Epithelial cell of proximal tubule (primary cell): ENCODE measurements at places on chromosomes 3 and 15. TPM values are rescaled to one million over a fixed set of nuclear protein-coding genes. Genes with fewer than 3 reads are reported as not detected.

DNA sequence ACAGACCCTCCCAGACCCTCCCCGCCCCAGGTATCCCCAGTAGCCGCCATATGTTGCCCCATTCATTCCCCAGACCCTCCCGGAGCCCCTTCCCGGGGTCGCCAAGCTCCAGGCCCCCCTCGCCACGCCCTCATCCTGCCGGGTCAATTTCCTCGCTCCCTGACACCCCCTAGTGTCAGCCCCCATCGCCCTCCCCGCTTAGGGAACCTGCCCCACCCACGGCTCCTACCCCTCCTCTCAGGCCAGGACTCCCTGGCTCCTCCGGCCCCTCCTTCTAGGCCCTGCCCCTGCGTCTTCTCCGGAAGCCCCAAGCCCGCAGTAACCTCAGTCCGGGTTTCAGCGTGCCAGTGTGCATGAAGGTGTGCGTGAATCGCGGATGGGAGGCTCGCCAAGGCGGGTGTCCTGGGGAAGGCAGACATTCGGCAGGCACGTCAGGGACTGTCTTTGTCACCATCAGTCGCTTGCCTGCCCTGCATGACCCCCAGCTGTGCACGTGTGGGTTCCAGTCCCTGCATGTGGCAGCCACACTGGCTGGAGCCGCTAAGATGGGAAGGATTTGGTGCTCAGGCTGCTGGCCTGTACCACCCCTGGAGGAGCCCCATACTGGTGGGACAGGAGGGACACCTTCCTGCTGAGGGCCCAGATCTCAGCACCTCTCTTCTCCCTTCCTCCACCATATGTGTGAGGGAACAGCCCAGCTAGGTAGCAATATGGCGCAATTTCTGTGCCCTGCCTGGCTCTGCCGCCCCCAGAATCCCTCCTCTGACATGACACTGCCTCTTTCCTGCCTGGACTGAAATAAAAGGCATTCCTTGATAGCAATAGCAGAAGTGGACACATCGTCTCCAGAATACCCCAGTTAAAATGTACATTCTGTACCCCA lies 693 bp downstream of the DISP2 start:
- no peak for DNase-seq

- DNase-seq: no peak
Observed at GRCh38 chr3:172018364-172018763, 21.0 kb upstream of the FNDC3B start.

DNA sequence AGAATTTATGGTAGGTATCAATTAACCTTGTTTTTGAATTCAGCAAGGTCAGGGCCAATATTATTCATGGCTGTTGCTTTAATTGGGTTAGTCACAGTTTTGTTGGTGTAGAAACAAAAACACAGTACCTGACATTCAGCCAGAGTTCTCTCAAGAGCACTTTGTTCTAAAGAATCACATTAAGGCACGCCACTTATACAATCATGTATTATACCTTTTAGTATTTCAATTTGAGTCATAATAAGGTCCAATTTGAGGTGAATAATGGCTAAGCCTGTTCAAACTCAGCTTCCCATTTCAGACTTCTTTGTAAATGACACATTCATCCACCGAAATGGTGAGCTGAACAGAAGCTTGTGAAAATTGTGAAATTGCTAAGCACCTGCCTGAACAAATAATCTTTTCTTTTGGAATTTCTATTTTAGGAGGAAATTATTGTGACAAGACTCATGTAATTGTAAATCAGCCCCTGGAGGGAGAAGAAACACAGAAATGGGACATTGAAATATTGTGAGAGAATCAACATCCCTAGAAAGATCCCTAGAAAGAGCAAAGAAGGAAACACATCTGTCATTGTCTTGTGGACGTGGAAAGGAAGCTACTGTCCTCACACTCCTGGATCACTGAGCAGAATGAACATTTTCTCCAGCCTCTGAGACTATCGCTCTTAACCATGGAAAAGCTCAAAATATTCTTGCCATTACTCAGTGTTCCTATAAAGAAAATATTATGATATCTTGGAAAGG lies 29.3 kb downstream of the RIOX2 start:
- DNase-seq: no peak

DNA sequence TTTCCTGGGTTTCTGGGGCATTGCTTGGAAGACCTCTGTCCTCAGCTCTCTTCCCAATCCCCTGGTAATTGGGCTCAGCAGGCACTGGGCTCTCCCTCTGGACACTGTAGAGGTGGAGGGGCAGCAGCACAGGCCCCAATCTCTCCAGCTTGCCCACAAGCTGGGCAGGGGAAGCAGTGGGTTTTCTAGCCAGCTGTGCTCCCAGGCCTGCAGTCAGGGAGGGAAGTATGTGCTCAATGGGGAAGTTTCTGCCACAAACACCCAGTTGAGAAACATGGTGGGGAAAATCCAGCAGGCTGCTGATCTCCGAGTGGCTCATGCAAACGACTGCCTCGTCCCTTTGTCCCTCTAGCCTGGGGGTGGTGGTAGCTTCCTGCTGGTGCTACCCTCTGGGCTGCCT lies 12.8 kb upstream of the RFT1 start:
- DNase-seq: no peak

- no peak for DNase-seq
Observed at GRCh38 chr3:95464346-95464745, 1350.0 kb upstream of the EPHA6 start.

The ETV5 gene
- total RNA-seq: 17.1 and 24.7 TPM in 2 replicates

DNA sequence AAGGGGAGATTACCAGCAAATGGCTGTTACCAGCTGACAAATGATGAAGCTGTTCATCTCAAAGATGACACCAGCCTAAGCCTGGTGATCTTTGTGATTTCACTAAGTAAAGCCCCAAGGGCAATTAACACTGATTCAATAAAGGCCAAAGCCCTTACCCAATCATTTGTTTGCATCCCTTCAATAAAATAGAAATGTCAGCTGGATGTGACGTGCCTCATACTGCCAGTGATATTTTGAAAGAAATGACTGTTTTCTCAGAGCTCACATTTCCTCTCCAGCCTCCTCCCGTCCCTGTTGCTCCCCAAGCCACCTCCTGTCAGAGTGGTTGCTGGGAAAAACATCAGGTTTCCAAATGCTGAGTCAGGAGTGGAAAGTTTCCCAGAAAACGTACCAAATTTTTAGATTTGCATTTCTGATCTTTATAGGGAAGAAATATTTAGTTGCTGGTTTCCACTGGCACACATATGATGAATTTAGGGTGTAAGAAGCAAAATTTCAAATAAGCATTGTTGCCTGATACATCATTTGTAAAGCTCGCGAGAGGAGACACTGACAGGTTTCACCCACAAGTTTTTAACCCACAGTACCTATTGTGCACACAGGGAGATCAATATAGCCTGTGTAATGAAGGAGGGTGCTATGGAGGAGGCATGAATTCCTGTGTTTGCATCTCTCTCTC lies 21.0 kb downstream of the C2CD4A start:
- no peak for DNase-seq

- no peak for DNase-seq
Observed at GRCh38 chr3:185187391-185187790, 34.5 kb upstream of the C3orf70 start.

The MKRN3 gene
- 0.81 TPM in 1 of 2 replicates, not detected in the other for total RNA-seq

DNA sequence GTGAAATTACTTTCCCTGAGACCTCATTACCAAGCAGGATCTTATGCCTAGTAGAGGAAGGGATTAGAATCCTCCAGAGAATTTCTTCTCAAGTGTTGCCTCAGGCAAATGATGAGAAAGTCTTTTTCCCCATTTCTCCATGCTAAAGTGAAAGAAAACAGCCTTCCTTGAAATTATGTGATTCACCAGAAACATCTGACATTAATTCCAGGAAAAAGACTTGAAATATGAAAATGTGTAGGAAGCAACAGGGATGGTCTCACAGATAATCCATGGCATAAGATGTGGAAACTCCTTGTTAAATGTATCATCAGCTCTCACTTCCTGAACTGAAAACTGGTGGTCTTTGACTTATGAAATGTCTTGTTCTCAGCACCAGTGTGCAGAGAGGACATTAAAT lies 17.9 kb upstream of the ABI3BP start:
- no peak for DNase-seq

DNA sequence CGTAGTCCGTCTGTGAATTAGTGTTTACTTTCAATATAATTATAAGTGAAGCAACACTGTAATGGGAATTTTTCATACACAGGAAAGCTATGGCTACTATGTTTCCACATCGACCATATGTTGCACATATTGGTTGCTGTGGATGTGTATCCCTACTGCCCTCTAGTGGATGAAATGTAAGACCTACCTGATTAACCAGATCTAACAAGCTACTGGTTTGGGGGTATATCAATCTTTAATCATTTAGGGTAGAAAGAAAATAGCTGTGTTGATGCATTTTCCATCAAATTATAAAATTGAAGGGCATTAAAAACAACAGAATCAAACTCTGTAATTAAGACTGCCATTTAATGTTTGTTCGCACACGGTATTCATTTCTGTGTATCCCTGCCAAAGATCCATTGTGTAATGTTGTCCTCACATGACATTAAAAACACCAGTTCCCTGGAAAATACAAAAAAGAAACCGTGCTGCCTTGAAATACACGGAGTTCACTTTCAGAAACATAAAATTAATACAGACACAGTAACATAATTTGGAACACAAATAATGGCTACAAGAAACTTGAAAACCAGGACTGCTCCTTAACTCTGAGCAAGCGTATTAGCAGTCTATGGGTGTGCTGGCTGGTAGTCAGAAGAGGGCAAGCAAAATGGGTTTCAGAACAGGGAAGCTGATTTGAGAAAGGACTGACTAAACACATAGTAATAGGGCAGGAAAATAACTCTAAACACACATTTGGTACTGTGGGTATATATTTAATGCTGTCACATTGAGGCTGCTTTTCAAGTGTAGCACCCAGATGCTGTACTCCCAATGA lies 125.1 kb downstream of the TIGIT start:
- peak; percentile 61 for DNase-seq

The SHF gene
- total RNA-seq: 0.80 and 1.1 TPM in 2 replicates

- no peak for DNase-seq
Observed at GRCh38 chr3:136280961-136281360, 30.8 kb downstream of the PCCB start.

DNA sequence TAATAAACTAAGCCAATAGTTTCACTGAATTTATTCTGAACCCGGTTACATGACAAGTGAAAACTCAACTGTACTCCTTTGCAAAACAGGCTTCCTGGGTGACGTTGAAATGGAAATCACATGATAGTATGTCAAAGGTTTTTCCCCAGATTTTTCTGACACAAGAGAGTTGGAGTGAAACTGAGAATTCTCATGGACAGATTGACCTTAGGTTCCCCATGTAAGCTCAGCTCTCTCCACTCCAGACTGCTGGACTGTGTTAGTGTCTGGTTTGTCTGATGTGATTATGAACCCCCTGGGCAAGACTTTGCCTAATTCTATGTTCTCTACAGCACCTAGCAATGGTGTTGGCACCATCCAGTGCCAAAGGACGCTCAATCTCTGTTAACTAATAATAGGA lies 219.7 kb upstream of the COL8A1 start:
- DNase-seq: no peak

The CD200R1 gene
- total RNA-seq: not detected in 2 replicates

The BHLHE40 gene
- total RNA-seq: 47.2 and 96.3 TPM in 2 replicates

DNA sequence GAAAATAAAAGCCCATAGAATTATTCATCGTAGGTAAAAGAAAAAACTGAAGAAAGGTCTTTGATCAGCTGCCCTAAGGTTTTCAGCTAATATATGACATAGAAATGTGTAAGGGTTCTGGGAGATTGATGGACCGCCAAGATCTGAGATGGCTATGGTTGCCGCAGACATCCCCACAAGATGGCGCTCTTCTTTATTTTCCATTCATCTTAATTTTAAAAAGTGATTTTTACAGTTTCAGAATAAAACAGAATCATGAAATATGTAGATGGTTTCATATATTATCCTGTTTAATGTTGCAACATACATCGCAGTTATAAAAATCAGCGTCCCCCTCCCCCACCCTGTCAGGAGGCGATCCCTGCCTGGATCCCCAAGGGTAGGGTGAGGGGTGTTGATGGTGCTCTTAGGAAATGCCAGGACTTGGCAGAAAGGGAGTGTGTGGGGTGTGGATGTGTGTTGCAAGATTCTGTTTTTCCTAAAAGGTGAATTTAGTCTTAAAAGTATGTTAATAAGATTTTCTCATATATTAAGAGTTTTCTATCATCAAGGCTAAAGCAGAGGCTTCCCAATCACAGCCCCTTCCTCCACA lies 68.8 kb downstream of the ANXA2 start:
- no peak for DNase-seq

The ATP11B gene
- total RNA-seq: 22.7 and 30.0 TPM in 2 replicates

GRCh38 chr15:45801543-45801942 lies 166.7 kb downstream of the SQOR start:
- DNase-seq: no peak

- DNase-seq: no peak
Observed at GRCh38 chr3:147160984-147161383, 245.4 kb downstream of the ZIC4 start.

- DNase-seq: no peak
Observed at GRCh38 chr3:53045518-53046170, at the start of gene SFMBT1. SFMBT1 (minus strand) TSS chr3:53046073; CDS start chr3:52969128, 76,945 bp downstream.

The FHIT gene
- 0.65 and 3.7 TPM in 2 replicates for total RNA-seq

- no peak for DNase-seq
Observed at GRCh38 chr15:93899817-93900216, 331.5 kb upstream of the MCTP2 start.
